ENCODE measurements at places on chromosomes 7 and 10. TPM values are rescaled to one million over a fixed set of nuclear protein-coding genes. Genes with fewer than 3 reads are reported as not detected.

STEAP4 gene
- polyA plus RNA-seq: 0.18 TPM

PLEKHS1 gene
- 0.15 TPM for polyA plus RNA-seq

RBP4 gene
- 0.61 TPM for polyA plus RNA-seq

DNA sequence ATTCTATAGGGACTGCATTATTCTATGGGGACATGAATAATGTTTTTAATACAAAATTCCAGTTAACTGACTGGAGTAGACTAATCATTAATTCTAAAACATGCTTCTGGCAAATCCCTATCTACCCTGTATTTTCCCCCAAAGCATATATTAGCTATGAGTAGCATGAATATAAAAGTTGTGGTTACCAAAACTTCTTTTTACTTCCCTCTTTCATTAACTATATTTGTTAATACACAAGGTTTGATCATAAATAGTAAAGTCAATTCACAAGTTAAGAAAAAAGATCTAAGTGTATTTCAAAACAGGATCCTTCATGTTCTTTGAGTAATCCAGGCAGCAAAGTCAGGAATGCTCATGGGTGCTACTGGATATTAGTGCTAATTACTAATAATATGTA, 2.9 kb upstream of the RALA start:
- no peak for DNase-seq

DNA sequence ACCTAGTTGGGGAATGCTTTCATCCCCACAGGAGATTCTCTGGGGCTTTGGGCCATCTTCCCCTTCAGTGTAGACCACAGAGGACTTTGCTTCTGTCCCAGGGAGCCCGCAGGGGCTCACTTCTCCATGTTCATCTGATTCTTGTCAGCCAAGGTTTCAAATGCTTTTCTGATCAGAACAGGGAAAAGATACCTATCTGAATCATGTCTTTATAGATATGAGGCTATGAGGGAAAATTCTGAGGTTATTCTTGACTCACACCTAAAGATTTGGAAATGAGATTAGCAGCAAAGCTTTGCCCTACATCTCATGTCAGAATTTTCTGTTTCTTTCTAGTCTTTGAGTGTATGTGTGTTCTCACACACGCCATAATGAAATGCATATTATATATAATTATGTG, 53.3 kb downstream of the FIGNL1 start:
- DNase-seq: no peak

GRCh38 chr7:127820732-127821085, 168.7 kb downstream of the SND1 start:
- DNase-seq: no peak

- no peak for DNase-seq
These were observed 148.8 kb downstream of the PFKFB3 start for GRCh38 chr10:6351495-6351894.

DNA sequence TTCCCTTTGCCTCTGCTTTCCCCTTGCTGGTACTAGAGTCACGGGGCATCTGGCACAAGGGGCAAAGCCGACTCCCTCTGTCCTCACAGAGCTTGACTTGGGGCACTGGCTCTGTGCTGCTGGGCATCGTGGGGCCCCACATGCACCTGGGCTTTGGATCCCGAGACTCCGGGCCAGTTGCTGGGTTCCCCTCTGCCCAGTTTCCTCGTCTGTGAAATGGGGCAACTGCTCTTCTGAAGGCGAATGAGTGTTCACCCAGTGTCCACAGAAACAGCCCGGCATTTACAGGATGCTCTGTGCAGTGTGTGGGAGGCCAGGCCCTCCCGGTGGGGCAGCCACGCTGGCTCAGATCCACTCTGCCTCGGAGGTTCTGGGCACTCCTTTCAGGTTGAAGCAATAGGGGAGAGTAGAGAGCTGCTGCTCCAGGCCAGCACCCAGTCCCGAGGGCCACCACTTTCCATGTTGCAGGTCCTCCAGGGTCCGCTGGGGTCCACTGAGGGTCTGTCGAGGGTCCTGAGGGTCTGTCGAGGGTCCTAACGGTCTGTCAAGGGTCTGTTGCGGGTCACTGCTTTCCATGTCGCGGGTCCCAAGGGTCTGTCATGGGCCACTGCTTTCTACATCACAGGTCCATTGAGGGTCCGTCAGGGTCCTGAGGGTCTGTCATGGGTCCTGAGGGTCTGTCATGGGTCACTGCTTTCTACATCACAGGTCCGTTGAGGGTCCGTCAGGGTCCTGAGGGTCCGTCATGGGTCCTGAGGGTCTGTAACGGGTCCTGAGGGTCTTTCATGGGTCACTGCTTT, 103.6 kb downstream of the VIPR2 start:
- no peak for DNase-seq

DNA sequence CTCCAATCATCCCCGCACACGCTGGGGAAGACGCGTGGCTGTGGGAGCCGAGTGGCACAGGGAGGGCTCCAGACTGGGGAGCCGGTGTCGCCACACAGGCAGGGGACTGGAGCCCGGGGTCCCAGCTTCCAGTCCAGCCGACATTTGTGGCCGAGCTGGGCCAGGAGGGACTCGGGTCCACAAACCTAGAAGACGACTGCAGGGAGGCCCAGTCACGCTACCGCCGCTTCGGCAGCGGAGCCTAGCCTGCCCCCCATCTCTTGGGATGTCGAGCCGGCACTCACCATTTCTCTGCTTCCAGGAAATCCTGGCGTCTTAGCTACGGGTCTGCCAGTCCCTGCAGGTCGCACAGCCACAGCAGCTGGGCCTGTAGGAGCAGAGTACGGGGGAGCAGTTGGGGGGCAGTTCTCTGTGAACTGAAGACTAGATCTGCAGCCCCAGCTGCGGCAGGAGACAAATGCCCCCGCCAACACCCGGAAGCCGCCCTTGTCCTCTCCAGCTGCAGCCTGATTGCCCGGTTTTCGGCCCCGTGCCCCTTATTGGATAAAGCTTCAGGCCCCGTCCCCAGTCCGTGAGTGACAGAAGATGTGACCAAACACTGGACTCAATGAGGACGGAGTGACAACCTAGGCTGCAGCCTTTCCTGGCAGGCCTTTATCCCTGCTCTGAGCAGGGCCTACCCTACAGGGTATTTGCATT, 270.7 kb downstream of the ZNF33B start:
- peak; percentile 43 for DNase-seq

DNA sequence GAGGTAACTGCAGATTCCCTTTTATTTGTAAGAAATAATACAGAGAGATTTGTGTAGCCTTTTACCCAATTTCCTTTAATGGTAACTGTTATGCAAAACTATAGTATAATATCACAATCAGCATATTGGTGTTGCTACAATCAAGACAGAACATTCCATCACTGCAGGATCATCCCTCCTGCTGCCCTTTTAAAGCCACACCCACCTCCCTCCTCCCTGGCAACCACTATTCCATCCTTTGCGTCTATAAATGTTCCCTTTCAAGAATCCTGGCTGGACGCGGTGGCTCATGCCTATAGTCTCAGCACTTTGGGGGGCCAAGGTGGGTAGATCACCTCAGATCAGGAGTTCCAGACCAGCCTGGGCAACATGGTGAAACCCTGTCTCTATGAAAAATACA, 13.2 kb downstream of the ACBD7 start:
- no peak for DNase-seq

DNA sequence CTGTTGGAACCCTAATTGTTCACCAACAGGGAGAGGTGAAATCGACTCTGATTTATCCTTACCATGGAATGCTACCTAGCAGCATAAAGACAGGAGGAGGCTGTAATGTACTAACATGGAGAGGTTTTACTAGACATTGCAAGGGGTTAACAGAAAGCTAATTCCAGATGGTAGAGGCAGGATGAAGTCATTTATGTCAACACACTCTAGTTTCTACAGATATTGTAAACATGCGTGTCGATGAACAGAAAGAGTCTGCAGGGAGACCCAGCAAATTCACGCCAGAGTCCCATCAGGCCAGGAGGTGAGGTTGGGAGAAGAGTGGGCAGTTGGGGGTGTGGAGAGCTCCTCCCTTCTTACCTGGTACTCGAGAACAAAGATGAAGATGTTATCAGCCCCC, 7.0 kb downstream of the NPC1L1 start:
- no peak for DNase-seq

DNA sequence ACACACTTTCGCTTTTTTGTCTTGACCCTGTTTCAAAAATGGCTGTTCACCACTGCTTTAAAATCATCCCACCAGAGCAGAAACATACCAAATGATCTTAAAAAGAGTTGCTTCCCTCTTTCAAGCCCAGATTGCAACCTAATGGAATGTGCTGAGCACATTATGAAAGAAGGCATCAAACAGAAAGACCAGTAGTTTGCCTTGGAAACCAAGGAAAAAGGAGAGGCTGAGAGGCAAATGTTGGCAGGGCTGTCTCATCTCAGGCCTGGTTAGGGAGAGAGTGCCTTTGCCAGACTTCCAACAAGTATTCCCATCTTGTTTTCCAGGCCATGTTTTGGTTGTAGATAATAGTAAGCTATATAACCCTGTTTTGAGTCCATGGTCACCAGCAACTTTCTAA, 64.3 kb downstream of the ABCB4 start:
- no peak for DNase-seq

- DNase-seq: no peak
These were observed 69.3 kb downstream of the CSTF2T start for GRCh38 chr10:51629934-51630639.

- DNase-seq: no peak
These were observed 49.1 kb downstream of the AOC1 start for GRCh38 chr7:150901160-150902035.

DNA sequence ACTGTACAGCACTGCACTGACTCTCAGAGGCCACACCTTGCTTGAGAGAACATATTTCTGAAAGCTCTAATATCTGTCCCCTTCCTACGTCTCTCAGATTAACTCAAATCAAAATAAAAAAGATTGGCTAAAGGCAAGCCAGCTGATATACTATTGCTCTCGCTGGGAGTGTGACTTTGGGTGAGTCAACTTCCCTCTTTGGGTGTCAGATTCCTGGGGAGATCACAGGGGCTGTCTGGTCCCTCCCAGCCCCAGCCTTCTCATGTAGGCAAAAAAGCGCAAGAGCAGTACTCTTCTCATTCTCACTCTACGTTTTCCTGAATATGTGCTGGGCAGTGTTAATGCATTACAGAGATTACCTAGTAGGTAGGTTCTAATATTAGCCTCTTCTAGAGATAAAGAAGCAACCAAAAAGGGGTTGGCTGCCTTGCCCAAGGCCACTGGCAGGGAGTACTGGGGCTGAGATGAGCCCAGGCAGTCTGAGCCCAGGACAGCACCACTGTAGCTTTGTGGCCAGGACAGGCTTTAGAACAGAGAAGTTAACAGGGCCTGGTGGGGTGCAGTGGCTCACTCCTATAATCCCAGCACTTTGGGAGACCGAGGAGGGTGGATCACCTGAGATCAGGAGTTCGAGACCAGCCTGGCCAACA, 9.1 kb upstream of the DENND2A start:
- no peak for DNase-seq

- no peak for DNase-seq
These were observed 462 bp downstream of the KIAA1549 start for GRCh38 chr7:138980563-138981291.

DNA sequence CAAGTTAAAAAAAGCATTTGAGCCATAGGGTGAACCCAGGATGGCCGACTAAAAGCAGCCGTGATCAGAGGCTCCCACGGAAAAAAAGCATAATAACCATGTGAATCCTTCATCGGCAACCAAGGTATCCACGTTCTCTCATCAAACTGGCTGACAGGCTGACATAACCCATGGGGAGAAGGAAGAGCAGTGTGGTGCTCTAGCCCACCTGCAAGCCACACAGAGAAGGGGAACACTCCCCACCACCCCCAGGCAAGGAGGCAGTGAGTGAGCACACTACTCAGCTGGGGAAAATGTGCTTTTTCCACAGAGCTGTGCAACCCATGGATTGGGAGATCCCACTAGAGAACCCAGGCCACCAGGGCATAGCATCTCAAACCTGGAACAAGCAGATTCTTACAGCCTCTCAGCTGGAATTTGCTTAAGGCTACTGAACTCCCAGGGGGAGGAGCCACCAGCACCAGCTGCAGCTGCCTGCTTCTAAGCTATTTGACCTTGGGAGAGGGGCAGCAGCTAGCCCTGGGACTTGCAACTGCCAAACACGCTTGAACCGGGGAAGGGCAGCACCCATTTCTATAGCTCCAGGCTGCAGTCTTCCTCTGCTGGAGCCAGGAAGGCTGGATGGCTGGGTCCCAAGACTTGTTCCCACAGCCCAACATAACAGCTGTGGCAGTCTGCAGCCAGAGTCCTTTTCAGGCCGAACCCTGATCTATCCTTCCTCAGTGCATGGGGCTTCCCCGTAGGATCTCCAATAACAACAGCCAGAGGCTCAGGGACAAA, 178.2 kb upstream of the NRG3 start:
- DNase-seq: peak; percentile 21

- no peak for DNase-seq
These were observed 72.7 kb downstream of the COL13A1 start for GRCh38 chr10:69874449-69874848.

DNA sequence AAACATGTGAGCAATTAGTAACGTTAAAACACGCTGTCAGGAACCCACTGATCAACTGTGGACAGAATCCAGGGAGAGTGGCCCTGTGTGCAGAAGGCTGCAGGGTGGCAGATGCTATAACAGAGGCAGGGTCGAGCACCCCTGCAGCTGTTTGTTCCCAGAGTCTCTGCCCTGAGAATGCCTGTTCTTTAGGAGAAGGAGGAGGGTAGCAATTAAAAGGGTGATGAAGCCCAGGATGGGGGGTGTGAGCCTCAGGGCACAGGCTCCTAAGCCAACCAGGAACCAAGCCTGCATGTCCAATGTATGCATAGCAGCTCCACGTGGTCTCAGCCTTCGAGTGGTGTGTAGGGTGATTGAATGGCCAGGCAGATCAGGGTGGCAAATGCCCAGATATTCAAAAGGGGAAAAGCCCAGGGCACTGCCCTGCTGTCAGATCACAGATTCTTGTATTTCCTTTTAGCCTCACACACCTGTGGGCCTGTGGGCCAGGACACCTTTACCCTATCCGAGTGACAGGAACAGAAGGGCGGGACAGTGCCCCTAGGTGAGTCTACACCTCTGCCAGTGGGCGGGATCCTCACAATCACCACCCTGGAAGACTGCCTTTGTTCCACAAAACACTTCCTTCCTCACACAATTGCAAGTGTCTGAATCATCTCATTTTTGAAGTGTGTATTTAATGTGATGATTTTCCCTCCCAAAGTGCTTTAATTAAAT, 7.3 kb downstream of the WDFY4 start:
- DNase-seq: no peak

DNA sequence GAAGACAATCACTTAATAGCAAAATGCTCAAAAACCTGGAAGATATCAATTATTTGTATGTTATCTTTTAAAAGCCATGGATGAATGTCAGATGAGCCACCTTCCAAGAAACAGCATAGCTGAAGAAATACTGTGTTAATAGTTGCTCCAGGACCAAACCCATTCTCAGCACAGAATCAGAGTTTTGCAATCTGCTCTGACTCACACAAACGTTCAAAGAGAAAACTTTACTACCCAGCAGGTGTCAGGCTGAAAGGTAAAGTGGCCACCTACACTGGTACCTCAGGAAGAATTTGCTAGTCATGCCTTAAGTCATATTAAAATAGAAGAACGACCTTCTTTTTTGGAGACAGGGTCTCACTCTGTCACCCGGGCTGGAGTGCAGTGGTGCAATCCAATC, 526.5 kb downstream of the PARD3 start:
- DNase-seq: no peak

- DNase-seq: no peak
These were observed 1.1 kb upstream of the PPP1R35 start for GRCh38 chr7:100437150-100438100.

Data from renal cortex interstitium (tissue), 15 donors.